GM23248 (cell line): ENCODE measurements at places on chromosomes 11 and 22. TPM values are rescaled to one million over a fixed set of nuclear protein-coding genes. Genes with fewer than 3 reads are reported as not detected.

- no peak overlapping the region for H3K27ac ChIP-seq
- H3K4me3 ChIP-seq, result no peak overlapping the region
- peaks cover 55% of the 10 kb centered on the region for H3K27me3 ChIP-seq
- H3K4me1 ChIP-seq, result no peaks in the 10 kb centered on the region
- DNase-seq, result no peak
Measured at GRCh38 chr22:37115032-37115431, 5.5 kb upstream of the TMPRSS6 start.

GRCh38 chr22:22943521-22944267 is 56.1 kb downstream of the IGLL5 start:
- H3K27me3 ChIP-seq, result no peaks in the 10 kb centered on the region
- DNase-seq, result no peak
- no peaks in the 10 kb centered on the region for H3K36me3 ChIP-seq
- H3K4me1 ChIP-seq, result peaks cover 4% of the 10 kb centered on the region; the same call in 1 of the 2 replicates

DNA sequence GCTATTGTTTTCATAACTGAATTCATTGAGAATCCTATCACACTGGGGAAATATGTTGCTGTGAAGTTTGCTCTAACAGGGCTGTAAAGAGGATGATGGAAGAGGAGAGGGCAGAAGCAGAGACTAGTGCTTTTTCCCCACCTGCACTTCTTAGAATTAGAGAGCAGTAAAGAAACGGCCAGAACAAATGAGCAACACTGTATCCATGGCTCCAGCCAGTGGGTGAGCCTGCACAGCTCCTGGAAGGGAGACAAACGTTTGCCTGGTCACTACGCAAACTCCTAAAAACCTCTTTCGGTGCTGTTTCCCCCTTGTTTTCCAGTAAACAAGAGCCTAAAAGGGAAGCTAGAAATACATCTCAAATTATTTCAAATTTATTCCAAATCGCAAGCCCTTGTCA is 22.2 kb upstream of the OR10D3 start:
- H3K27me3 ChIP-seq, result no peaks in the 10 kb centered on the region
- no peaks in the 10 kb centered on the region for H3K36me3 ChIP-seq
- no peaks in the 10 kb centered on the region for H3K4me1 ChIP-seq
- no peak overlapping the region for H3K4me3 ChIP-seq
- no peak overlapping the region for H3K27ac ChIP-seq

Gene ZP1
- total RNA-seq, result 1.3 and 5.3 TPM in 2 replicates

DNA sequence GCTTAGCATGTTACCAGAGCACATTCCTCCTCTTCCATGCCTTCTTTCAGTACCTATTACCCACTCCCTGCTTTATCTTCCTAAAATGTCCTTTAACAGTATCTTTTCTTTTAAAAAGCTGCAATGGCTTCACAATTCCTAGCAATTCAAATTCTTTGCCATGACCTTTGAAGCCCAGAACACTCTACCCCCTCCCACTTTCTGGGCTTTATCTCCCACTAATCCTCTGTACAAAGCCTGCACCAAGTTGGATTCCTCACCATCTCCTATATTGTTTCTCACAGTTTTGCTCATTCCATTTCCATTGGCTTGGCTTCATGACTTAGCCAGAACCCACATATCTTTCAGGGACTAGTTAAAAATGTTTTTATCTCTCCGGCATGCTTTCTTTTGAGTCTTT is 80.9 kb downstream of the FAM76B start:
- peaks cover 8% of the 10 kb centered on the region for H3K4me1 ChIP-seq
- no peak overlapping the region for H3K4me3 ChIP-seq
- no peaks in the 10 kb centered on the region for H3K36me3 ChIP-seq
- no peak overlapping the region for H3K27ac ChIP-seq
- H3K27me3 ChIP-seq, result no peaks in the 10 kb centered on the region

DNA sequence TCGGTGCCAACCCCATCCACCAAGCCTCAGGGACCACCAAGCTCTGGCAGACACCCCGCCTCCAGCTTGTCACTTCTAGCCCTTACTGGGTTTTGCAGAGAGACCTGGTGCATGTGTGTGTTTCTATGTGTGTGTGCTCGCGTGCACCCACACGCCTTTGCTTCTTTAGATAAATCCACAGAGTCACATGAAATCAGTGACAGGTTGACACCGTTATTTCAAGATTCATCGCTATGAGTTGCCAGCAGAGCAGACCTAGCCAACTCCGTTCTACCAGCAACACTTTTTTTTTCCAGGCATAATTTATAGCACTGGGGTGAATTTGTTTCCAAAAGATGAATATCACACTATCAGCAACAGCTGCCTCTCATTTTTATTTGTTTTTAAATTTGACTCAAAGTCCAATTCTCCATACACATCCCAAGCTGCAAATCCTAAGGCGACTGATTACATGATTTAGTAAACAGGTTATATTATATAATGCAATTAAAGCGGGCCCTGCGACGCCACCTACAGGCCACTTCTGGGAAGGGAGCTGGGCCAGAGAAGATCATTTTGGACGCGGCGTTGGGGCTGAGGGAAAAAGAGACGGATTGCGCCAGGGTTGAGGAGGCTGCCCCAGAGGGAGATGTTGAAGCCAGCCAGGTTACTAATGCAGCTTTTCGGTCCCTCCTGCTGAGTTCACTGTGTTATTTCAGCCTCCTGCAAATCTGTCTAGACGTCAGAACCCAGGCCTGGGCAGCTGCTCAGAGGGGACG is 150.5 kb downstream of the FEZ1 start:
- no peak overlapping the region for H3K4me3 ChIP-seq
- no peaks in the 10 kb centered on the region for H3K27me3 ChIP-seq
- H3K27ac ChIP-seq, result no peak overlapping the region
- DNase-seq, result peak; percentile 93
- H3K36me3 ChIP-seq, result no peaks in the 10 kb centered on the region

- no peak for DNase-seq
- H3K4me1 ChIP-seq, result peaks cover 18% of the 10 kb centered on the region
- no peak overlapping the region for H3K4me3 ChIP-seq
- H3K36me3 ChIP-seq, result no peaks in the 10 kb centered on the region
- no peaks in the 10 kb centered on the region for H3K27me3 ChIP-seq
Measured at GRCh38 chr11:61918938-61919704, 1.8 kb upstream of the RAB3IL1 start.

Gene IGF2
- total RNA-seq, result not detected in 2 replicates

GRCh38 chr11:71129624-71130023 is 122.8 kb downstream of the SHANK2 start:
- peak; percentile 38 for DNase-seq
- no peaks in the 10 kb centered on the region for H3K4me1 ChIP-seq
- H3K27me3 ChIP-seq, result no peaks in the 10 kb centered on the region; the same call in 1 of the 2 replicates
- no peaks in the 10 kb centered on the region for H3K36me3 ChIP-seq
- H3K27ac ChIP-seq, result no peak overlapping the region

GRCh38 chr11:134745456-134745855 is 333.4 kb upstream of the B3GAT1 start:
- no peaks in the 10 kb centered on the region for H3K27me3 ChIP-seq
- no peak overlapping the region for H3K27ac ChIP-seq
- no peaks in the 10 kb centered on the region for H3K36me3 ChIP-seq
- DNase-seq, result no peak

Gene CLCF1
- 33.0 and 39.1 TPM in 2 replicates for total RNA-seq

GRCh38 chr11:104033561-104033960 is 2.9 kb upstream of the DDI1 start:
- no peak overlapping the region for H3K4me3 ChIP-seq
- no peaks in the 10 kb centered on the region for H3K27me3 ChIP-seq
- peaks cover 9% of the 10 kb centered on the region; the same call in 1 of the 2 replicates for H3K4me1 ChIP-seq
- H3K27ac ChIP-seq, result no peak overlapping the region
- H3K36me3 ChIP-seq, result no peaks in the 10 kb centered on the region
- DNase-seq, result no peak

GRCh38 chr22:23315341-23315917 is 135.1 kb downstream of the BCR start:
- no peaks in the 10 kb centered on the region for H3K4me1 ChIP-seq
- no peaks in the 10 kb centered on the region for H3K27me3 ChIP-seq
- H3K4me3 ChIP-seq, result no peak overlapping the region
- no peak overlapping the region for H3K27ac ChIP-seq
- no peaks in the 10 kb centered on the region for H3K36me3 ChIP-seq

Gene EFCAB6
- 1.5 and 3.5 TPM in 2 replicates for total RNA-seq

Gene UPK3A
- total RNA-seq, result not detected in 2 replicates

GRCh38 chr11:93505703-93506102 is 37.5 kb downstream of the SMCO4 start:
- H3K27me3 ChIP-seq, result no peaks in the 10 kb centered on the region
- no peaks in the 10 kb centered on the region for H3K4me1 ChIP-seq
- H3K4me3 ChIP-seq, result no peak overlapping the region
- no peak for DNase-seq

- no peaks in the 10 kb centered on the region for H3K4me1 ChIP-seq
- DNase-seq, result no peak
- no peak overlapping the region for H3K4me3 ChIP-seq
- no peaks in the 10 kb centered on the region for H3K27me3 ChIP-seq
Measured at GRCh38 chr11:123833095-123833494, 26.9 kb upstream of the OR6M1 start.

- H3K4me3 ChIP-seq, result no peak overlapping the region
- H3K27ac ChIP-seq, result no peak overlapping the region
- no peaks in the 10 kb centered on the region for H3K4me1 ChIP-seq
- H3K27me3 ChIP-seq, result peaks cover 4% of the 10 kb centered on the region
- no peaks in the 10 kb centered on the region for H3K36me3 ChIP-seq
Measured at GRCh38 chr22:41982865-41983264, 13.6 kb downstream of the SEPTIN3 start.

Gene GRM5
- total RNA-seq, result not detected in 2 replicates

Gene BCO2
- not detected in 2 replicates for total RNA-seq

GRCh38 chr11:31340903-31341572 is 28.5 kb downstream of the DCDC1 start:
- H3K27me3 ChIP-seq, result no peaks in the 10 kb centered on the region
- DNase-seq, result peak; percentile 59
- H3K36me3 ChIP-seq, result no peaks in the 10 kb centered on the region
- no peak overlapping the region for H3K4me3 ChIP-seq

Gene MIOX
- total RNA-seq, result not detected in 2 replicates

DNA sequence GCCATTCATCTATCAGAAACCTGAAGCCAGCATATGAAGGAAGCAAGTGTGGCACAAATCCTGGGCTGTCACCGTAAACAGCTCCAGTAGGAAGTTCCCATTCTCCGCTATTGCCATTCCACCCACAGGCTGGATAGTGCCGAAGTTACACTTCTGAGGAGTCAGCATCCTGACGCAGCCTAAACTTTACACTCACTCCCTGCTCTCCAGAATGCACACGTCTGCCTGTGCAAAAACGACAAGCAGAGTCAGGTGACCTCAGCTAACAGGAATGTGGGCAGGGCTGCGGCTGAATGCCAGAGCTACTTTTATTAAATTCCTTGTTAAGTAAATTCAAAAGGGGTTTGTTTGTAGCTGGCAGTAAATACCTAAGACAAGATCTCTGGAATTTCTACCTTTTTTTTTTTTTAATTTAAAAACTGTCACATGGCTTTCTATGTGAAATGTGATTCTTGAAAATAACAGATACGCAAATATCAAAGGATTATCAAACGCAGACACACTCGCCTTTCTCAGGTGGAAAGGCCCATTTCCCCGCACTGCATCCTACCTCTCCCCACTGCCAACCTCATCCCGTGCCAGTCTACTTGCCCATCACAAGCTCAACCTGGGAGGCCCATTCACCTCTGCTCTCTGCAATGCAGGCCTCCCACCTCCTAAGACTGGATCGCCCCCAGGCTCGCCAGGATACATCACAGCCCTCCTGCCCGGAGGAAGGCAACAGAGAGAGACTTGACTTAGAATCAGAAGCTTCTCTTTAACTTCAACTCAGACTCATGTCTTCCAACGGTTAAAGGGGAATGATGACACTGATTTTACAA is 33.5 kb downstream of the NFRKB start:
- H3K27me3 ChIP-seq, result no peaks in the 10 kb centered on the region
- no peak overlapping the region for H3K27ac ChIP-seq
- peak; percentile 95 for DNase-seq
- H3K36me3 ChIP-seq, result peaks cover 20% of the 10 kb centered on the region; the same call in 1 of the 2 replicates
- H3K4me1 ChIP-seq, result peaks cover 10% of the 10 kb centered on the region; the same call in 1 of the 2 replicates
- no peak overlapping the region for H3K4me3 ChIP-seq

DNA sequence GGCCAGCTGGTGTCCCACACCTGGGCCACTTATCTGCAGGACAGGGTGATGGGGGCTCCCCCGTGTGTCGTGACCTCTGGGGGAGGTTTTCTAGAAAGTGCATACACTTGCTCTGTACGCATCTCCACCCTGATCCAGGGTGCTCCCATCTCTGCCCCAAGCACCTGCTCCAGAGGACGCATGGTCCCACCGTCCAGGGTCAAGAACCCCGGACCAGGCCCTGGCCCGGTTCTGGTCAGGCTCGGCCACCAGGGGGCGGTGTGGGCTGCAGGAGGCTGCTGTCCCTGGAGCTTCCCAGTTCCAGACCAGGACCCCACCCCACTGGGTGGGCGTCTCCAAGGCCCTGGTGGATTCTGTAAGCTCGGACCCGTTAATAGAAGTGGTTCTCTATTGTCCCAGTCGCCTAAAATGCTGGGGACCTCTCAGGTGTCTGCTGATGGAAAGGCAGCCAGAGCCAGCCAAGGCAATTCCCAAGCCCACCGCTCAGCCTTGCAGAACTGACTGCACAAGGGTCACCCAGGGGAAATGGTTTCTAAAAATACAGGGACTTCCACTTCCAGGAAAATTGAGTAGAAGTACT is 34.7 kb upstream of the SEPTIN5 start:
- H3K4me3 ChIP-seq, result no peak overlapping the region
- no peaks in the 10 kb centered on the region for H3K4me1 ChIP-seq
- peak; percentile 45 for DNase-seq
- peaks cover 18% of the 10 kb centered on the region; the same call in 1 of the 2 replicates for H3K27me3 ChIP-seq
- no peak overlapping the region for H3K27ac ChIP-seq

Gene OR5AR1
- not detected in 2 replicates for total RNA-seq

DNA sequence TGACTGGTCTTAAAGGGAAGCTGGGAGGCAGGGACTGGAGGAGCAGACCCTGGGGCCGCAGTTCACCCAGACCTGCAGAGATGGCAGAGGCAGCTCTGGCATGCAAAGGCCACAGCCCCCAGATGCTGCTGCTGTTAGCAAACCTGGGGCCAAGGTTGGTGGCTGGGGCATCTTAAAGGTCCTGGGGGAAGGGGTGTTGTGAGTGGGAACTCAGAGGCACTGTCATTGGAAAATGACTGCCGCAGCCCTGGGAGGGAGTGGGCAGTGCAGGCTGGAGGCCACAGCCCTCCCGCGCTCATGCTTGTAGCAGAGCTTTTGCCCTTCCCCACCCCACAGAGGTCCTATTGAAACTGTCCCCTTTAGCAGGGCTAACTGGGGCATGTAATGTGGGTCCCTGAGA is 111.8 kb downstream of the CTTN start:
- no peaks in the 10 kb centered on the region for H3K4me1 ChIP-seq
- H3K4me3 ChIP-seq, result no peak overlapping the region
- H3K36me3 ChIP-seq, result no peaks in the 10 kb centered on the region

Gene PLA2G3
- not detected in 2 replicates for total RNA-seq

GRCh38 chr11:115393950-115394349 is 110.3 kb downstream of the CADM1 start:
- DNase-seq, result no peak
- no peak overlapping the region for H3K4me3 ChIP-seq
- H3K4me1 ChIP-seq, result no peaks in the 10 kb centered on the region
- no peaks in the 10 kb centered on the region for H3K27me3 ChIP-seq

GRCh38 chr22:49777569-49778249 is 50.0 kb downstream of the BRD1 start:
- no peak for DNase-seq
- H3K4me3 ChIP-seq, result no peak overlapping the region
- H3K27me3 ChIP-seq, result no peaks in the 10 kb centered on the region

GRCh38 chr11:117560780-117561530 is 233.3 kb downstream of the CEP164 start:
- no peaks in the 10 kb centered on the region for H3K27me3 ChIP-seq
- no peak overlapping the region for H3K27ac ChIP-seq
- no peak overlapping the region for H3K4me3 ChIP-seq
- H3K36me3 ChIP-seq, result no peaks in the 10 kb centered on the region
